Right hindlimb (tissue), 1 donor: ENCODE measurements at places on chromosomes 2 and 18.
A peak's percentile ranks its signal among the peaks of the same experiment; 100 is the strongest.

DNA sequence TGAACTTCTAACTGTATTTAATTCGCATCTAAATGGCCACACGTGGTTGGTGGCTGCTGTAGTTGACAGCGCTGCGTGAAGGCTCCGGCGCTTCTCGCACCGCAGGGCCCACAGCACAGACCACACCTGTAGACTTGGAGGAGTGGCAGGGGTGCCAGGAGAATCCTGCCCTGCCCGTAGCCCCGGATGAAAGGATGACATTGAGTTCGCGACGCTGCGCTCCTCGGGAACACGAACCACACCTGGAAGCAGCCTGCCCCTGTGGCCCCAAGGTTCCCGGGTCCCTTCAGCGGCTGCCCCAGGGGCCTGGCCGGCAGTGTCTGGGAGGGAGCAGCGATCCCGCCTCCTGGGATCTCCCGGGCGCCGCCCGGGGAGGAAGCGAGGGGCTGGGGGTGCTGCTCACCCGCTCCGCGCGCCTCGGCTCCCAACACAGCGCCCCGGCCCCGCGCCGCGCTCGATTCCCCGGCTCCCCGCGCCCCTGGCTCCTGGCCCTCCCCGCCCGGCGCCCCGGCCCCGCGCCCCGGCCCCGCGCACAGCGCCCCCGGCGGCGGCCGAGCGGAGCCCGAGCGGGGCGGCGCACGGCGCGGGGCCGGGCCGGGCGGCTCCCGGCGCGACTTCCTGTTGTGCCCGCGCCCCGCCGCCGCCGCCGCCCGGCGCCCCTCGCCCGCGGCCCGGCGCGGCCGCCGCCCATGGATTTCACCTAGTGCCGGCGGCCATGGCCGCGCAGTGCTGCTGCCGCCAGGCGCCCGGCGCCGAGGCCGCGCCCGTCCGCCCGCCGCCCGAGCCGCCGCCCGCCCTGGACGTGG is at the start of gene RNPEPL1:
TSS of gene RNPEPL1 (plus strand) at position 613 of the 806 bp plus-strand sequence. CDS start at position 716, 103 bp downstream.
- peak; percentile 45 for DNase-seq

DNA sequence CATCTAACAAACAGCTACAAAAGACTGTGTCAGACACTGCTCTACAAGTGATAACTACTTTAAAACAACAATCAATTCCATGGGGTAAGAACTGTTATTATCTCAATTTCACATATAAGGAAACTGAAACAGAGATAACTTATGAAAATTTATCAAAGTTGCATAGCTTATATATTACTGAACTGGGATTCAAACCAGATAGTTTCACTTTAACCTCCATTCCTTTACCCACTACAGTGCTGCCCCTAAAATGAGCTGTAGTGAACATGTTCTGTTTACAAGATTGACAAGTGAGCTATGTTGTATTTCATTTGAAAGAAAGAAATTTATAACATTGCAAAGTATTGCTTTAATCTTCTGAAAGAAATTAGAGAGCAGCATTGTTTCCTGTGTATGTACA is 14.1 kb upstream of the GCG start:
- no peak for DNase-seq

DNA sequence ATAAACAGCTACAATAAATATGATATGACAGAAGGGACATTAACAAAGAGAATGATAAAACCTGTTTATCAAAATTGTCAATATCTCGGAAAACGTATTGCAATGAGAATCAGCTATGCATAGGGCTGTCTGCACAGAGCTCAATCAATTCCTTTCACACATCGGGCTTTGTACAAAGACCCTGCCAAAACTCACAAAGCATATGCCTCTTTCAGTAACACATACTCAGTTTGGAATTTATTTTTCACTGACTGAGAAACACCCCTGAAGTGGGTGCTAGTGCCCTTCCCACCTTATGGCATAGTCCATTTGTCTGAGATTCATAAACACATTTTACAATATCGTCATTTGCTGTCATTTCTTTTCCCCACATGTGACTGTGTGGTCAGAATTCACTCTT is 815.8 kb upstream of the FAM98A start:
- DNase-seq = no peak

- no peak for DNase-seq
These were observed 184.4 kb upstream of the DOK6 start for GRCh38 chr18:69216321-69216720.

DNA sequence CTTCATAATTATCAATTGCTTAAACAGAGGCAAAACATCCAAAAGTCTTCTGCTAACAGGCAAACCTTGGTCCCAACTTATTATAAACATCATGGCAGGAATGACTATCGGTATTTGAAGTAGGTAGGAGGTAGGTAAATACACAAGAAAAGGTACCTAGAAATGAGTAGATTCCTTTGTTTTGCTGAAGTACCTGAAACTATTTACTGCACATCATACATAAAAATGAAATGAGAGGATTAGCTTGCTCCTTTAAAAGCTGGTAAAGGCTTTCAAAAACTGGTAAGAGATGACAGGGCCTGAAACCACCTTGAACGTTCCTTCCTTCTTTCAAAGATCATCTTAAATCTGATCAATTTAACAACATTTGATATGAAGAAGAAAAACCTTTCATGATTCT is 55.2 kb upstream of the MAPRE2 start:
- no peak for DNase-seq

DNA sequence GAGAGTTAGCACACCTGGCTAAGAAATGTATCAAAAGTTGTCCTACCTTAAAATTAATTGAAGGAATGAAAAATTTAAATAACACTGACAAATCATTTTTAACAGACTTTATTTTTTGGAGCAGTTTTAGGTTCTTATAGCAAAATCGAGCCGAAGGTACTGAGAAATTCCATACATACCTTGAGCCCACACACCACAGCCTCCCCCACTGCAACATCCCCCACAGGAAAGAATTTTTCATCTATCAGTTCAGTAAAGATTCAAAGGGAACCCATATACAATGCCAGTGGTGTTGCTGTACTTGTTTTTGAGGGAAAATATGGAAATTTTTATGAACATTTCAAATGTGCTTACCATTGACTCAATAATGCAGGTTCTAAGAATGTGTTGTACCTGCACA is 169.8 kb upstream of the HS6ST1 start:
- DNase-seq = no peak

DNA sequence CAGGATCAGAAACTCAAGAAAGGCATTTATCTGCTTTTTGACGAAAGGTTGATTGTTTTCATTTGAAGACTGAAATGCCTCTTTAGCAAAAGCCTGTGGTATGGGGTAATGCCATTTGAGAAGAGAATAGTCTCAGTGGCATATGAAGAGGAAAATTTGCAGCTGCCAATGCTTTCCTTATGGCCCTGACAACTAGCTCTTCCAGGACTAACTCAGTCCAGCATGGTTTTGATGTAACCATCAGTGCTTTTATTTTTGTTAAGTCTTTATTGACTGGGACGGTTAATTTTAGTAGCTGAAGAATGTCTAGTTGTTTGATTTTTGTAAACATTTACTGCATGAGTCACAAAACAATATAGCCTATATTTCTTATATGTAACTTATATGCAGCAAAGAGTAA is 158.4 kb downstream of the LNPK start:
- DNase-seq = no peak

DNA sequence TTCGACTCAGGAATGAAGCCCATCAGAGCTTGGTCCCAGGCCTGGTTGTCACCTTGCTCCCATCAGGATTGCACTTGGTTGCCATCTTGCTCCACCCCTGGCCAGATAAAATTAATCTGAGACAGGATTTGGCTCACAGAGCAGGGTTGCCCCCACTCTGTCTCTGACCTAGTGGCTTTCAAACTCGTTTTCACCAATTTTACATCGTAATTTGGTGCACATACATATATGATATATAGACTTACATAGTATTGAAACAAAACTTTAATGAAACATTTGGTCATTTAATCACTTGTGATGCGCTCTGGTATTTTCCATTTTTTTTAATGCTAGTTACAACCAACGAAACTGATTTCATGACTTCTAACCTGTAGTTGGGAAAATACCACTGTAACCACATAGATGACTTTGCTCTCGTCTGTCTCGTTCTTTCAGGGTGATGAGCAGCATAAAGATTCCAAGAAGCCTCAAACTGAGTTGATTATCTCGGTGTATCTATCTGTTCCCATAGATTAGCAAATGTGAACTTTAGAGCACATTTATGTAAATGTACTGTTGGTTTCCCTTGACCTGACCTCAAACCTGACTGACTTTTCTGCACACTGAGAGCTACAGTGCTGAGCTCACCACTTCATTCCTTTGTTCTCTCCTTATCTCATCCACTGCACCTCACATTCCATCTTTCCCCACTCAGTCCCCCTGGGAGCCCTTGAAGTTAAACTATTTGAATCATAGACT is 30.5 kb upstream of the PLB1 start:
- DNase-seq = no peak

DNA sequence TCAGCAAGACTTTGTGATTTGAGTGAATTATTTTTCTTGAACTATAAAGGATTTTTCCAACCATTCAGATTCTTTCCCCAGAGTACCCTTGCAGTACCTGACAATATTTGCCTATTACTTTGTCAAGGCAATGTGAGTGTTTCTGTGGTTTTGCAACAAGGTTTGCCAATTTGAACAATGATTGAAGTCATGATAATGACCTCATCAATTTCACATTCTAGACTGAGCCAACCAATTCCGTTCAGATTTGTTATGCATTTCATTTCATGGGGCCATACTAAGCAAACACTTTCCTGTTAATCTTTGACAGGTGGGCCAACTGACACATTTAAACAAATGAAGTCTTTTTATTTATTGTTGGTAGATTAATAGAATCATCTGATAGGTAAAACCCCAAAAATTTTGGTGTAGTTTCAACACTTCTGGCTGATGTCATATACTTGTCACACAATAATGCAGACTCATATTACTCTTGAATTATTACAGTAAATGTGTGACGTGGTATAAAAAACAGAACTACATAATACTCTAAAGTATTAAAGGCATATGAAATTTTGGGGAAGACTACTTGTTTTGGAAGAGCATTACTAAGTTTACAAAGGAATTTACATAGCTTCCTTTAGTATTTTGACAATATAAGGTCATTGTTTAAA is 526.4 kb downstream of the DPP10 start:
- DNase-seq = no peak

- no peak for DNase-seq
These were observed 9.7 kb downstream of the SMAD7 start for GRCh38 chr18:48940854-48941611.

- no peak for DNase-seq
These were observed 361.7 kb upstream of the ACVR2A start for GRCh38 chr2:147482916-147483669.

GRCh38 chr2:113361051-113361450 is 76.4 kb upstream of the ZNG1B start:
- DNase-seq = no peak

DNA sequence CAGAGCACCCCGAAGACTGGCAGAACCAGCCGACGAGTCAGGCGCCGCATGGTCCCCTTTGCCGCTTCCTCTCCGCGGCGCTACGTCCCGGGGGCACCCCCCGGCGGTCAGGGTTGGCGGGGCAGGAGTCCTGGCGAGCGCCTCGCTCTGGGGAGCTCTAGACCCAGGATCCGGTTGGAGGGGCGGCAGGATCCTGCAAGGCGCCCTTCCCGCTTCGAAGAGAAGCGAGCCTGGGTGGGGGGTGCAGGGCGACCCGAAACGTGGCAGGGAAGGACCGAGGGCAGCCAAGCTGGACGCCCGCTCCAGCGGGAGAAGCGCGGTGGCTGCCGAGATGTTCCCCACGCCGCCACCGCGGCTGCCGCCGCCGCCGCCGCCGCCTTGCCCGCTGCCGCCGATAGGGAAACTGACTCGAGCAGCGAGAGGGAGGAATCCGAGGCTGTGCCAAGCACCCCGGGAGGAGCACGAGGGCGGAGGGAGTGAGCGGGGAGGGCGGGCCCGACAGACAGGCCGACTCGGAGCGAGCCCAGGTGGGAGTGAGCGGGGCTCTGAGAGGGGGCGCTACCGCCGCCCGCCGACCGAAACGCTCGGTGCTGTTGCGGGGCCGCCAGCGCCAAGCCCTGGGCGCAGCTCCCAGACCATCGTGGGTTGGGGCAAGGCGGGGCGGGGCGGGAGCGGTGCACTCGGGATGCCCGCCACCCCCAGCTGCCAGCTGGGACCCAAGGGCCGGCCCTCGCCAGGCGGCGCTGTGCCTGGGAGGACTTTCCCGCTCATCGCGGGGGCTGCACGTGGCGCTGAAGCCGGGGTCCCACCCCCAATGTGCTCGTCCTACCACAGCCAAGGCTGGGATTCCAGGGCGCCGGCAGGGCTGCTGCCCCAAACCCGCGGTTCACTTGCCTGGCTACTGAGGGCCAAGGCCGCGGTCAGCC is at the start of gene GALNT14:
TSS of gene GALNT14 (minus strand) at position 404 of the 926 bp plus-strand sequence. CDS start at position 50, 354 bp downstream.
- DNase-seq = peak; percentile 61

DNA sequence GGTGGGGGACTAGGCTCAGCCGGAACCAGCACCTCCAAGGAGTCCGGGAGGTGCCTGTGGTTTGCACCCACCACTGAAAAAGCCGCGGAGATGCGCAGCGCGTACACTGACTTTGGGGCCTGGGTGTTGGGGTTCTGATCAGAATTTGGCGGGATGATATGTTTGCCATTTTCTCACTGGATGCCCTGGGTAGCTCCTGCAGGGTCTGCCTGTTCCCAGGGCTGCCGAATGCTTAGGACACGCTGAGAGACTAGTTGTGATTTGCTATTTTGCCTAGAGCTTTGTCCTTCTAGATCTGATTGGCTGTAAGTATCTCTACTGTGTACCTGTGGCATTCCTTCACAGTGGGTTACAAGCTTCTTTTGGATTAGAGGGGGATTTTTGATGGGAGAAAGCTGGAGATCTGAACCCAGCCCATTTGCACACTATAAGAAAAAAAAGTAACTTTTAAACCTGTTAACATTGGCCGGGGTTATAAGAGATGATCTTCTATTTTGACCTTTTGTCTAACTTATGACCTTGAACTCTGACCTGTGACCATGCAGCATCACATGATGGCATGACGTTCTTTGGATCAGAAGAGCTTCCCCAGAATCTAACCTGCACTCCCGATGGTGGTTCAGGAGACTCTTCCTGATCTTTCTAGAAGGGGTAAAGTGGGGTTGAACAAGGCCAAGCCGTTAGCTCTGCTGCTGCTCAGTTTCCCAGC is 1.6 kb downstream of the KCNE4 start:
- peak; percentile 45 for DNase-seq

- no peak for DNase-seq
These were observed 341.7 kb downstream of the PIK3C3 start for GRCh38 chr18:42296723-42297122.

- DNase-seq = no peak
These were observed 5.9 kb upstream of the FN1 start for GRCh38 chr2:215441560-215442400.

- no peak for DNase-seq
These were observed 85.0 kb downstream of the TANC1 start for GRCh38 chr2:159053161-159054031.

DNA sequence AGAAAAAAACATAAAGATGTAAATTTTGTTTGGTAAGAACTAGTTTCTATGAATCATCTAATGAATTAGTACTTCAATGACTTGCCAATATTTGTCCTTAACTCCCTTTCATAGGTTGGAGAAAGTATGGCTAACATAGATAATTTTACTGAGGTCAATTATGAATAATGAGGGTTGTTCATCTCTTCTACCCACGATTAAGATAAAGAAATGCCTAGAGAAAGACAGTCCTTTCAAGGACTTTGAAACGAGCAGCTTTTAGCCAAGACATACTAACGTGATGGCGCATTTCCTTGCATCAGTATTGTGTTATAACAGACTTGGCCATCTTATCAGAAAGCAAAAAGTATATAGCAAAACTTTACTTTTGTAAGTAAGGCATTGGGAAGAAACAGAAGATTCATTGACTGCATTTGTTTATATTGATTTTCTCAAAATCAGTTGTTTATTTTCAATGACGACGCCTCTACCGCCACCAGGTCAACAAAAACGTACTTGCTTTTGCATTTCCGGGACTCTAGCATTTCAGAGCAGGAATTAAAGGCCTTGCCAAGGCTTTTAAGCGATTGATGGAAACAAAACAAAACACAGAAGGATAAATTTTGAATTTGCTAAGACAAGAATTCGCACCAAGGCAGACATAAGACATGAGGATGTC is 961 bp downstream of the RBM43 start:
- no peak for DNase-seq
